ENCODE measurements at places on chromosomes 1 and 21.

GRCh38 chr1:181643631-181644030 lies 160.3 kb downstream of the CACNA1E start:
- DNase-seq = no peak

GRCh38 chr1:231770506-231771175 lies 144.1 kb downstream of the DISC1 start:
- no peak for DNase-seq

DNA sequence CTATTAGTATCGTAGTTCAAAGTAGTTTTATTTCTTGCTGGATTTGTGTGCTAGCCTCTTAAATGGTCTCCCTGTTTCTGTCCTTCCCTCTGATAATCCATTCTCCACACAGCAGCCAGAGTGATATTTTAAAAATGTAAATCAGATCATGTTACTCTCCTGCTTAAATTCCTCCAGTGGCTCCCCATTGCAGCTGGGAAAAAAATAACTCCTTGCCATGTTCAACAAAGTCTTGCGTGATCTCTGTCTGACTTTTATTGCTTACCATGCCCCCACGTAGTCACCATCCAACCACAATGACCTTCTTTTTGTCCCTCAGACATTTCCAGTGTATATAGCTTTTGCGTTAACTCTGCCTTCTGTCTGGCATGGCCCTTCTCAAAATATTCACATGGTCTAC lies 178.8 kb downstream of the FGGY start:
- DNase-seq = no peak

DNA sequence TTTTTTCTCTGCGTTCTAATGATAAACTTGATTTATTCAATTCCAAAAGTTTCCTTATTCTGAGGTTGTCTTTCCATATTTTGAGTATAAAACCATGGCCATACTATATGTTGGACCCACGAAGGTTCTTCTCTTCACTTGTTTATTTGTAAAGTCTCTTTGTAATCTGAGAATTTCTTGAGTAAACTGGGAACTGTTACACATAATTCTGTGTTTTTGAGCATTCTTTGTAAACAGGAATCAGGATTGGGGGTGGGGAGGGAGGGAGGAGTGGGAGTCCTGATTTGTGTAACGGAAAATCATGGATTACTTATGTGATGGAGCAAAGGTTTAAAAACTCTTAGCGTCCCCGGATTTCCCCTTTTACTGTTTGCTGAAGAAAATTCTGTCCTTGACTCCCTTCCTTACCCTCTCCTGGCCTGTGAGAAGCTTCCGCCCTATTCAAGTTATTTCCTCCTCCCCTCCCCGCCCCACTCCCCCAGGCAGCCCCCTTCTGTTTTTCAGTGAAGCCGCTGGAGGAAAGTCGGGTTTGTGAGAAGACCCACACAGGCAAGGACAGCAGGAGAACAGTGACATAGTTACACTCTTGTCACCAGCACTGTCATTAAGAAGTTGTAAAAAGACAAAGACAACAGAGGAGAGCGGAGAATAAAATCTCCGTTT lies 6.4 kb upstream of the NBPF11 start:
- DNase-seq = no peak

DNA sequence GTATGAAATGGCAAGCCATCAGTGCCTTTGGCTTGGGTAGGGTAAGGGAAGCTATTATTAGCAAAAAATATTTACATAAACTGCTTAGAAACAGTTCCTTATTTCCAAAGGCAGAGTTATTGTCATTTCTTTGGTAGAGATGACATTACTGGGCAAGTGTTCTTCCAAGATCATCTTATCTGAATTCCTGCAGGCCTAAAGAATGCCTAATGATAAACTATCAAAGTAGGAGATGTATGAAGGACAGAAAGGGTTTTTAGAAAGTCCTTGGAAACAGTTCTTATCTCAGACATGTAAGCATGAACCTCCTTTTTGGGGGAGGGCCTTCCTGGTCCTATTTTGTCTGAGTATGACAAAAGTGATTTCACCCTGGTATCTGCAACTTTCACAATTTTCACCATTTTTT lies 5.1 kb upstream of the FRRS1 start:
- DNase-seq = no peak

GRCh38 chr1:234763910-234764309 lies 153.9 kb upstream of the IRF2BP2 start:
- no peak for DNase-seq

- DNase-seq = no peak
These were observed 12.3 kb downstream of the OBSCN start for GRCh38 chr1:228219962-228220780.

GRCh38 chr1:202860744-202861419 lies 28.1 kb downstream of the RABIF start:
- peak; percentile 48 for DNase-seq

DNA sequence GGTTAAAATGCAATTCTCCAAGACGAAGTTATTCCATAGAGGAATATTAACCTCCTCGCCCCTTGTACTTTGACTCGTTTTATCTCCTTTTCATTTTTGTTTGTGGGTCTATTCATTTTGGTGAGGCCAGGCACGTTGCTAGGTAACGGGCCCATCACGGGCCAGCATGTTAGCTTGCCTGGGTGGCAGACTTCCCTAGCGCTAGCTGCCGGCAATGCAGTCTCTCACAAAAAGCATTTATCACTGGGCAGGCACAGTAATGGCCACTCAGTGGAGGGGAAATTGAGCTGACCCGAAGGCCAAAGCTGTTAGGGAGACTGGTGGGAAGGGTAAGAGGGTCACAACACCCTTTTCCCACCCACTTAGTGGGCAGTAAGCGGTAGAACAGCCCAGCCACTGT lies 234.4 kb upstream of the FOXD3 start:
- DNase-seq = peak; percentile 59

DNA sequence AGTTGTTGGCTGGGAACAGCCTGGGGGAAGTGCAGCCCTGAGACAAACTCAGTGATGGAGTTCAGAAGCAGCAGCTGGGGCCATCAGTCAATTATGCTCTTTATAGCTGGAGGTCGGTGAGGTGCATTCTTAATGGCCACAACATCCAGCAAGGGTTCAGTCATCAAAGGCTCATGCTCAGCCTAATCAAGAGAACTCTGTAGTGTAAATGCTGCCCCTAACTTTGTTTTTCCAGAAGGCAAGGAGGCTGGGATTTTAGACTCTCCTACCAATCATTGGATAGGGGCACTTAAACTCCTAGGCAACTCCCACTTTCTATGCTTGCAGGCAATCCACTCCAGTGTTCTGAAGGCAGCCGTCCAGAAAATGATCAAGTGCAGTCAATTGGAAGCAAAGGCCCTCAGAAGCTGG lies 15.0 kb upstream of the RGS4 start:
- no peak for DNase-seq

DNA sequence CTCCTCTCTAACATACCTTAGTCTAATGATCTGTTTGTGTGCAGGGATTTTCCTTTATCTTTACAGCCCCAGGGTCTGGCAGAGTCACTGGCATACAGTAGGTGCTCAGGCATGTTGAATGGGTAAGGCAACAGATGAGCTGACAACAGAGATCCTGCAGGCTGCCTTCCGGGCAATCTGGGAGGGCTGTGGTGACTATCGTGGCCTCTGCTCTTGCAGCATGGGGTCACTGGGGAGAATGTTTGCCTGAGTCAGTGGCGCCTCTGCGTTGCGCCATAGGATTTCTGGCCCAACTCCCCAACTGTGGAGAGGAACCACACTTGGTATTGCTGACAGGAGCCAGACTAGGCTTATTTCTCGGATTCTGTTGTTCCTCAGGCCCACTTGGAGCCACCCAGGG lies 93.8 kb downstream of the LAMC2 start:
- peak; percentile 97 for DNase-seq

- DNase-seq = no peak
These were observed 12.4 kb upstream of the UMODL1 start for GRCh38 chr21:42058631-42059111.

GRCh38 chr1:39205102-39205780 lies 746 bp downstream of the MACF1 start:
- DNase-seq = peak; percentile 93

DNA sequence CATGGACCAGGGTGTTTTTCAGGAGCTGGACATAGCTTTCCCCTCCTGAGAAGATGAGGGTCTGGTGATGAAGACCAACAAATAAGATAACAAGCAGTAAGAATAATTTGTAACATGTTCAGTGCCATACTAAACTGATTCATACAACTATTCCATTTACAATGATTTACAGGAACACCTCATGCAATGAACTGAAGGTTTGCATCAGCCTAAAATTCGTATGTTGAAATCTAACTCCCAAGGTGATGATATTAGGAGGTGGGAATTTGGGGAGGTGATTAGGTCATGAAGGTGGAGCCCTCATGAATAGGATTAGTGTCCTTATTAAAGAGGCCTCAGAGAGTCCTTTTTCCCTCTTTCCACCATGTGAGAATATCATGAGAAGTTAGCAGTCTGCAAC lies 15.9 kb upstream of the NIBAN1 start:
- no peak for DNase-seq

- DNase-seq = peak; percentile 79
These were observed 66.9 kb downstream of the GNG12 start for GRCh38 chr1:67766141-67766978.

DNA sequence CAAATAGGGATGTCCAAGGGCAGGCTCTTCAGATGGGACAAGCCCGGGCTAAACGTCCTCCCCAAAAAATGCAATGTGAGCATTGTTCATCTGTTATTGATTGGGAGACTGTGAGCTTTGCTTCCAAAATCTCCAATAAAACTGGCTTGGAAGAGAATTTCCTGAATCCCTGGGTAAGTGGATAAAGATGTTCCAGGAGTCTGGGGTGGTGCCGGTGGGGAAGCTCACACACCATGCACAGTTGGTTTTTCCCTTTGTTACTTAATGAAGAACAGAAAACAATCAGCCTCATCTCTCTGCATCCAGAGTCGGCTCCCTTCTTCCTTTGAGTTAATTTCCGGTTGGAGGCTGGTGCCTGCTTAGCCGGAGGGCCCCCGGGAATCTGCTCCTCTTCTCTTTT lies 72.1 kb upstream of the ZBTB40 start:
- no peak for DNase-seq

DNA sequence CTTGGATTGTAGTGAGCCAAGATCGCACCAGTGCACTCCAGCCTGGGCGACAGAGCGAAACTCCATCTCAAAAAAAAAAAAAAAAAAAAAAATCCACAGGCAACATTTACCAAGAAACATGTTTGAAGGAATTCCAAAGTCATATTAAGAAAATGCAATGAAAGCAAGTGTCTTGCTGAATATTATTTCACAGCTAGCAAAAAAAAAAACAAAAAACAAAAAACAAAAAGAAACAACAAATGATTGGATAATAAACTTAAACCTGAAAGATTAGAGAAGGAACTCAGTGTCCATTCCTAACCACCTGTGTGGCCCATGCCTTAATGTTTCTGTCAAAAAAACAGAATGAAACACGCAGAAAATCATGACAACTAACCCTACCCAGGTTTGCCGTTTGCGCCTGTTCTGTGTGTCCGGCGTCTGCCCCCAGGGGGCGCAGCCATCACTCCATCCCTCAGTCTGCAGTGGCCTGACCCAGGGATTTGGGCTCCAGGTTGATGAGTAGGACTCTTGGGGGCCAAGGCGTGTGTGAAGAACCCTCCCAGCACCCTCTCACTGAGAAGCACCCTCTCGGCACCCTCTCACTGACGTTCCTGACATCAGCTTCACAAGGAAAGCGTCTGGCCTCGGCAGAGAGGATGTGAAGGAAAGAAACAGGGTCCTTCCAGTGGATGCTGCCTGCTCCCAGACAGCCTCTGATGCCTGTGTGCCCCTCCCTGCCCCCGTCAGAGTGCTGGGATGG lies 19.2 kb upstream of the PTTG1IP start:
- no peak for DNase-seq

GRCh38 chr1:46677339-46677738 lies 5.7 kb downstream of the TEX38 start:
- no peak for DNase-seq

DNA sequence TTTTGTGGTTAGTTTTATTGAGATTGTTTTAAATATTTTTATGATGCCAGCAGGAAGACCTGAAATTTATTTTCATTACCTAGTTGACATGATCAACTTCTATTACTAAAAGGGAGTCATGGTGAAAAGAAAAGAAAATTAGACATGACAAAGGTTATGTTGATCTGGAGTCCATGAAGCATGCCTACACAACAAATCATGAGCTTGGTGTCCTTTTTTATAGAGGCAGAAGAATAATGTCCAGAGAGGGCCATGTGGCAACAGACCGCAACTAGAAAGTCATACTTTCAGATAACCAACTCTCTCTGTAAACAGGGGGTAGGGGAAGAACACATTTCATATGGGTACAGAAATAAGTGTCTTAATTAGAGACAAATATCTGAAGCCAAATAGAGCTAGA lies 175.5 kb upstream of the HOOK1 start:
- DNase-seq = no peak

- no peak for DNase-seq
These were observed 29.7 kb downstream of the MYSM1 start for GRCh38 chr1:58670181-58670580.

DNA sequence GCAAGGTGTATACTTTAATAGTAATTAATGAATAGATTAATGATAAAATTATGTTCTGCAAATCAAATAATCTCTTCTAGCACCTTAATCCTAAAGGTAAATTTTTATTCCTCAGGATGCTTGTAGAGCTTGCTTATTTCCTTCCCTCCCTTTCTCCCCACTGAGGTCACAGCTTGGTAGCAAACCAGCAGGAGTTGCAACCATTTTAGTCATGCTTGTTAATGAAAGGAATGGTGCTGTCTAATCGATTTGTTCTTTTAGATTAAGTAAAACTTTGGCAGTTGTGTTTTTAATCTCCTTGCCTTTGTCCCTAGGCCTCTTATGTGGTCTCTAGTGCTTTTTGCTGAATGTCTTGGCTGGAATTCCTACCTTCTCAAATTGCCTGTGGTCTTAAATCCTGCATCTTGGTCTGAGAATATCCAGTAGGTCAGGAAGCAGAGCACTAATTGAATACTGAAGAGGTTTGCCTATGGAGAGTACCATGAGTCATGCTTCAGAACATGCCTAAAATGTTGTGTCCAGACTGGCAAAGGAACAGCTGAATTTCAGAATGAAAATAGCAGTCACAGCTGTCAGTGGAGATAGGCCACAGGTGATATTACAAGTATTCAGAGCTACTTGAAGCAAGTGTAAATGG lies 36.3 kb upstream of the RWDD3 start:
- peak; percentile 37 for DNase-seq

- DNase-seq = peak; percentile 33
These were observed 91.3 kb downstream of the CATSPERE start for GRCh38 chr1:244552336-244552735.

DNA sequence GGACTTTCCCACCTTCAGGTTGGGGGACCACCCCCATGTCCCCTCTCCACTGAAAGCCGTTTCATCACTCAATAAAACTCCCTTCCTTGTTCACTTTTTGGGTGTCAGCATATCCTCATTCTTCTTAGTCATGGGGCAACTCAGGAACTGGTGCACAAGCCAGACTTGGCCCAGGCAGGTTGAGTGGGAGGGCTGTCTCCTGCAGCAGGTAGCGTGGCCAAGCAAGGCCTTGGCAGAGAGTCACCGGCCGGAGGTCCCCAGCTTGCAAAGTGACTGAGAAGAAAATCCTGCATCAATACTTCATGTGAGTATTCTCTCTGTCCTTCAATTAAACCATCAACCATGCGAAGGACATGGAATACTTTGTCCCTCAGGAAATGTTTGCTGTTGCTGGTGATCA lies 148.9 kb downstream of the RHOU start:
- DNase-seq = no peak
